ENCODE measurements at places on chromosomes 6 and 20. TPM values are rescaled to one million over a fixed set of nuclear protein-coding genes. Genes with fewer than 3 reads are reported as not detected.

FERMT1 gene
- total RNA-seq: 0.41 TPM

C20orf202 gene
- total RNA-seq: not detected

ISM1 gene
- 1.6 TPM for total RNA-seq

PRICKLE4 gene
- total RNA-seq: 13.8 TPM

RIPOR3 gene
- total RNA-seq: 28.0 TPM

TGM3 gene
- total RNA-seq: not detected

PHF1 gene
- total RNA-seq: 82.3 TPM

OR2H1 gene
- not detected for total RNA-seq

SLPI gene
- 2.4 TPM for total RNA-seq

CLPSL2 gene
- not detected for total RNA-seq

GRCh38 chr6:43740321-43740960, 29.6 kb upstream of the VEGFA start:
- no peak overlapping the region for H3K27ac ChIP-seq
- H3K36me3 ChIP-seq: no peaks in the 10 kb centered on the region
- no peak overlapping the region for H3K4me3 ChIP-seq
- no peaks in the 10 kb centered on the region for H3K4me1 ChIP-seq

- DNase-seq: no peak
- no peaks in the 10 kb centered on the region for H3K4me1 ChIP-seq
- no peak overlapping the region for H3K27ac ChIP-seq
These were observed 193.7 kb downstream of the SLC35F1 start for GRCh38 chr6:118100717-118101116.

- no peaks in the 10 kb centered on the region for H3K36me3 ChIP-seq
- no peaks in the 10 kb centered on the region for H3K4me1 ChIP-seq
- no peak for DNase-seq
- peaks cover 12% of the 10 kb centered on the region for H3K27me3 ChIP-seq
These were observed 93.3 kb downstream of the GPX5 start for GRCh38 chr6:28618898-28619555.

- no peak for DNase-seq
- no peaks in the 10 kb centered on the region for H3K4me1 ChIP-seq
- no peaks in the 10 kb centered on the region for H3K27me3 ChIP-seq
- H3K4me3 ChIP-seq: no peak overlapping the region
These were observed 185.4 kb downstream of the BCAS1 start for GRCh38 chr20:53884859-53885541.

GRCh38 chr6:106133040-106133439, 46.9 kb downstream of the PRDM1 start:
- no peak overlapping the region for H3K27ac ChIP-seq
- no peaks in the 10 kb centered on the region for H3K4me1 ChIP-seq
- no peaks in the 10 kb centered on the region for H3K36me3 ChIP-seq

DNA sequence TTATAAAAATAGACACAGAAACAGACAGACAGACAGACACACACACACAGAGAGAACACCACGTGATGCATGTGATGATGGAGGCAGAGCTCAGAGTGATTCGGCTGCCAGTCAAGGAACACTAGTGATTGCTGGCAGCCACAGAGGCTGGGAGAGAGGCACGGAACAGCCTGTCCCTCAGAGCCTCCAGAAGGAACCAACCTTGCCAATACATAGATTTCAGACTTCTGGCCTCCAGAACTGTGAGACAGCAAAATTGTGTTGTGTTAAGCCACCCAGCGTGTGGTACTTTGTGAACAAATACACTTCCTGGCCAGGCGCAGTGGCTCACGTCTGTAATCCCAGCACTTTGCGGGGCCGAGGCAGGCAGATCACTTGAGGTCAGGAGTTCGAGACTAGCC, 9.5 kb upstream of the PARD6B start:
- H3K4me1 ChIP-seq: no peaks in the 10 kb centered on the region
- peak; percentile 56 for DNase-seq
- H3K27ac ChIP-seq: no peak overlapping the region
- H3K27me3 ChIP-seq: no peaks in the 10 kb centered on the region

DNA sequence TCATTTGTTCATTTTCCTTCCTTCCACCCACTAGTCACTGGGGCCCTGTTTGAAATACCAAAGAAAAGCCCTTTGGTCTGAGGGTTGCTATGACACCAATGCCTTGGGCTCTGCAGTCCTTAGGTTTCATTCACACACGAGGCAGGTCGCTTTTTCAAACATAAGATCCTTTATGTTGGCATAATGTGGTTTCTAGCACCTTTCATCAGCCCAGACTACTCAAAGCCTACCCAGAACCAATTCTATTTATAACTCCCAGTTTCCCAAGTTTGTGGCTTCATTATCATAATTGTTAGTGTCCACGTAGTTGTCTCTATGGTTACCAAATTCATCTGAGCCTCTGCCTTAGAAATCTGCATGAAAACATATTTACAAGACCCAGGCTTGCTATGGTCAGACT, 6.6 kb upstream of the TP53RK start:
- no peaks in the 10 kb centered on the region for H3K36me3 ChIP-seq
- no peaks in the 10 kb centered on the region for H3K27me3 ChIP-seq
- DNase-seq: no peak
- H3K4me1 ChIP-seq: no peaks in the 10 kb centered on the region

DNA sequence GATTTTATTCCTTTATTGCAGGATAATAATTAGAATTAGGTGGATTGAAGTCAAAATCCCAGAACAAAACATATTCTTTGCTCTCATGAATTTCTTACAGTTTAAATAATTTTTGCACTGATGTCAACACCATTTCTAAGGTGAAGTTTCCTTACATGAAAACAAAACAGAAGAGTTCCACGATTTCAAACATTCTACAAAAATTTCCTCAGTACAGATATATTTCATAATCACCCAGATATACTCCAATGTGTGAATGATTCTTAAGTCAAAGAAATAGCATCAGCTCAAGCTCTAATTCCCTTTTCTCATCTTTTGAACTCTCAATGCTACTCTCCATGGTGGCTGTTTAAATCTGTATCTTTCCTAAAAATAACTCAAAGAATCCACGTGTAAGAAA, 39.5 kb upstream of the THBS2 start:
- H3K36me3 ChIP-seq: no peaks in the 10 kb centered on the region
- DNase-seq: no peak
- no peak overlapping the region for H3K27ac ChIP-seq
- H3K4me3 ChIP-seq: no peak overlapping the region
- no peaks in the 10 kb centered on the region for H3K4me1 ChIP-seq

DNA sequence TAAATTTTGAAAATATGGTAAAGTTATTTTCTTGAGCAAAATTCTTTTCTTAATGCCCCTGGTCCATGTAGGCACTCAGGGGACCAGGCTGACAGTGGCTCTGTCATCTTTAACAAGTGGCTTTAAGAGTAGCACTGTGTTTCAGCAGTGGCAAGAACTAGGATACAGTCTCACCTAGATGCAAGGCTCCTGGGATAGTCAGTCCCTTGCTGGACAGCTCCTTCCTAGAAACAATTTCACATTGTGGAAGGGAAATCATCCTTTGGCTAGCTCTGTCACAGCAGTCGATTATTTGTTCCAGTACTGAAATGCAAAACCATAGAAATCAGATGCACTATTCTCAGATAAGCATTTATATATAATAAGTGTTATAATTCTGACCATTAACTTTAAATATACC, 175.4 kb upstream of the KCNQ5 start:
- H3K27ac ChIP-seq: no peak overlapping the region
- H3K27me3 ChIP-seq: no peaks in the 10 kb centered on the region
- H3K4me3 ChIP-seq: no peak overlapping the region
- DNase-seq: no peak
- H3K4me1 ChIP-seq: no peaks in the 10 kb centered on the region

DNA sequence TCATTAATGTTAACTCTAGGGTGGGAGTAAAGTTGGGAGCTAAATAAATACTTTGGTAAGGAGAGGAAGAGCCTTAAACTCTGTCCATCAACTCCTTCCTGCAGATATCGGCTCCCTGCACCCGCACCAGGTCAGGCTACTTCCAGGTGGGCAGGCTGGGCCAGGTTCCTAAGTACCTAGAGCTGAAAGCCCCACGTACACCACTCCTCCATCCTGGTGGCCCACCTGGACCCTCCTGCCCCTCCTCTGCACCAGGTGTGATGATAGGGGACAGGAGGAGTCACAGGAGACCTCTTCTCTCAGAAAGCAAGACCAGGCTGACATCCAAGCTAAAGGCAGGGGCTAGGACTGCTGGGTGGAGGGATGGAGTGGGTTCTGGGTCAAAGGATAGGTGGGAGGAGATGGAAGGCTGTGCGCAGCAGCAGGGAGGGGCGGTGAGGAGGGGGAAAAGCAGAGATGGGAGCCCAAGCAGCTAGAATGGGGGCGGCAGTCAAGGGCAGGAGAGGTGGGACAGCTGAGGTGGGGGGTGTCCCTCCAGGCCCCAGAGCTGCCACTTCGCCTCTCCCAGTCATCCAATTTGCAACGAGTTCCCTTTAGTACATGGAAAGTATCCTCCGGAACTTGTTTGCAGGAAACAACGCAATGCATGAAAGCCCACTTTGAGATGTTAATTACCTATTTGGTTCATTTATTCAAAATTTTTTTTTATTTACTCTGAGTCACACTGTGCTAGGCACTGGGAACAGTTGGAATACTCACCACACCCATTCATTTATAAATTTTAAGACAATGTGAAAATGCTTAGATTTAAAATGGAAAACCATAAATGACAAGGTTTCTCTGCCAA, 15.2 kb upstream of the TOX2 start:
- no peak overlapping the region for H3K27ac ChIP-seq
- no peaks in the 10 kb centered on the region for H3K36me3 ChIP-seq
- H3K4me3 ChIP-seq: no peak overlapping the region
- H3K4me1 ChIP-seq: no peaks in the 10 kb centered on the region
- H3K27me3 ChIP-seq: no peaks in the 10 kb centered on the region

DNA sequence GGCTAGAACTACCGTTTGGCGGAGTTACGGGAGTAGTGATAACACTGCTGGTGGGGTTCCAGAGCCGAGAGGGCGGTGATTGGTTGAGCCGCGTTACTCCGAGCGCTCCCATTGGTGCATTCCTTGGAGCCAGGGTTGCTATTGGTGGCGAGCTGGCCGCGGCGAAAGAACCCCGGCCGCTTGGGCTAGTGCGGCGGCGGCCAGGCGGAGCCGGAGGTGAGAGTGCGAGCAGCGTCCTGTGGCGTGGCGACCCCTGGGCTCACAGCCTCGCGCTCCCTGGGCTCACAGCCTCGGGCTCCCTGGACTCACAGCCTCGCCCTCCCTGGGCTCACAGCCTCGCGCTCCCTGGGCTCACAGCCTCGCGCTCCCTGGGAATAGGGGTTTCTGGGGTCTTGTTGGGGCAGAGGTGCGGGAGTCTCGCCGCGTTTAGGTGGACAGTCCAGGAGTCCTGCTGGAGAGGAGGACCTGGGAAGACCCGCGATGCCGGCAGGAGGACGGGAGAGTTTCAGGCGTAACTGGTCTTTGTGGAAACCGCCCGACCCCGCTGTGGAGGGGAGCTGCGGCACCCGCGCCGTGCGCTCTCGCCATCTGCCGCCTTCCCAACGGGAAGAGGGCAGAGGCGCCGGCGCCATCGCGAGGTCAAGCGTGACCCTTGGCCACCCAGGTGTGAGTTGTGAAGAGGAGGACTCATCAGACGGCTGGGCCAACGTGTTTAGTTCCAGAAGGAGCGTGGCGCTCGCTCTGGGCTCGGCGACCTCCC, 12.2 kb downstream of the PRDM13 start:
- no peaks in the 10 kb centered on the region for H3K36me3 ChIP-seq
- no peak overlapping the region for H3K27ac ChIP-seq
- peaks cover 11% of the 10 kb centered on the region for H3K4me1 ChIP-seq
- DNase-seq: no peak

- H3K27ac ChIP-seq: no peak overlapping the region
- DNase-seq: no peak
- no peaks in the 10 kb centered on the region for H3K36me3 ChIP-seq
- H3K4me1 ChIP-seq: no peaks in the 10 kb centered on the region
- H3K4me3 ChIP-seq: no peak overlapping the region
These were observed 198.7 kb downstream of the RIMS1 start for GRCh38 chr6:72084992-72085569.

GRCh38 chr6:20411953-20412681, 10.4 kb downstream of the E2F3 start:
- H3K27ac ChIP-seq: no peak overlapping the region
- H3K36me3 ChIP-seq: no peaks in the 10 kb centered on the region
- H3K27me3 ChIP-seq: no peaks in the 10 kb centered on the region
- no peak overlapping the region for H3K4me3 ChIP-seq
- H3K4me1 ChIP-seq: no peaks in the 10 kb centered on the region

DNA sequence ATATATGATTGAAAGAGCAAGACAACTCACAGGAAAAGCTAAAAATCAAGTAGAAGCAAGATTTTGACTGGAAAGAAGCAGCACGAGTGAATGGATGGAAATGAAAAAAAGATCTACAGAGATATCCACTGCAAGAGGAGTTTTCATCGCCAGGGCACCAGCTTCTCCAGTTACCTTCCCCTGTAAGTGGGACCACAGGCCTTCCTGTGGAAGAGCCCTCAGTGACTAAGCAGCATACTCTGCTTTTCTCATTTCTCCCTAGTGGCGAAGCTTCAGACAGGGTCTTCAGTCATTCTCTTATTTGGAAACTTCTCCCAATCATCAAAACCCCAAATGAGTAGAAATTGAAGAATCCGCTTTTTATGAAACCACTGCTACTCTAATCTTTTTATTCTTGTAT, 40.5 kb downstream of the ADGRB3 start:
- no peaks in the 10 kb centered on the region for H3K4me1 ChIP-seq
- no peaks in the 10 kb centered on the region for H3K27me3 ChIP-seq
- H3K27ac ChIP-seq: no peak overlapping the region
- no peak for DNase-seq
- H3K36me3 ChIP-seq: no peaks in the 10 kb centered on the region

DNA sequence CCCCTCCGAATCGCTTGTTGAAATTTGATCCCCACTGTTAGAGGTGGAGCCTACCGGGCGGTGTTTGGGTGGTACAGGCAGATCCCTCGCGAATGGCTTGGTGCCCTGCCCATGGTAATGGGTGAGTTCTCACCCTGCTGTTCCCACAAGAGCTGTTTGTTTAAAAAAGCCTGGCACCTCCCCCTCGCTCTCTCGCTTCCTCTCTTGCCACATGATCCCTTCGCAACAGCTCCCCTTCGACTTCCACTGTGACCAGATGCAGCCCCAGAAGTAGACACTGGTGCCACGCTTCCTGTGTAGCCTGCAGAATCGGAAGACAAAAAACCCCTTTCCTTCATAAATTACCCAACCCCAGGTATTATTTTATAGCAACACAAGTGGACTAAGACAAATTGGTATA, 292.2 kb upstream of the QKI start:
- H3K27ac ChIP-seq: no peak overlapping the region
- H3K4me3 ChIP-seq: no peak overlapping the region

DNA sequence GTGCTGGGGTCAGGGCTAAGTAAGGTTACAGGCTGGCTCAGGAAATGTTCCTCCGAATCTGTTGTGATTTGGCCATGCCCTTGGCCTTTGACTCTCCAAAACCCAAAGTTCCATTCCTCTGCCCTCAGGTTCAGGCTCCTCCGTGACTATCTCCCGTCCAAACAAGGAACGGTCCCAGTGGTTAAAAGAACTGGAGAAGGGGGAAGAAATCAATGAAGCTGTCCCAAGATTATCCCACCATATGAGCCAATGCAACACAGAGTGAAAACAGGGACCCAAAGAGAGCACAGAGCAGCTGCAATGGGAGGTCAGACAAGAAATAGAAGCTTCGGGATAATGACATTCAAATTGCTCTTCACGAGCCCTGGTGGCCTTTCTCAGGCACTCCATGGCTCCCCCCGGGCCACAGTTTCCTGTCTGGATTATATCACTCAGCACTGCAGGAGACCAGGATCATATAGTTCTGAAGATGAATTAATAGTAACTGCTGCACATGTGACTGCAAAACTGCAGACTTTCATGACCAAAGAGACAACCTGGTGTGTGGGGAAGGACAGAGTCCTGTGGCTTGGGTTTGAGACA, 211.3 kb downstream of the ZNF217 start:
- no peaks in the 10 kb centered on the region for H3K4me1 ChIP-seq
- no peak for DNase-seq
- no peaks in the 10 kb centered on the region for H3K27me3 ChIP-seq
- no peak overlapping the region for H3K27ac ChIP-seq
- H3K36me3 ChIP-seq: no peaks in the 10 kb centered on the region

GRCh38 chr20:2865630-2866029, 7.7 kb upstream of the PTPRA start:
- no peaks in the 10 kb centered on the region for H3K4me1 ChIP-seq
- peaks cover 36% of the 10 kb centered on the region for H3K36me3 ChIP-seq
- no peaks in the 10 kb centered on the region for H3K27me3 ChIP-seq

Data from sigmoid colon (tissue), 7 donors.